ENCODE measurements at places on chromosomes 6 and 20.

- DNase-seq, result peak; percentile 61
Observed at GRCh38 chr6:5517796-5518195, 256.5 kb downstream of the FARS2 start.

- no peak for DNase-seq
Observed at GRCh38 chr6:53483423-53484353, 61.2 kb downstream of the GCLC start.

DNA sequence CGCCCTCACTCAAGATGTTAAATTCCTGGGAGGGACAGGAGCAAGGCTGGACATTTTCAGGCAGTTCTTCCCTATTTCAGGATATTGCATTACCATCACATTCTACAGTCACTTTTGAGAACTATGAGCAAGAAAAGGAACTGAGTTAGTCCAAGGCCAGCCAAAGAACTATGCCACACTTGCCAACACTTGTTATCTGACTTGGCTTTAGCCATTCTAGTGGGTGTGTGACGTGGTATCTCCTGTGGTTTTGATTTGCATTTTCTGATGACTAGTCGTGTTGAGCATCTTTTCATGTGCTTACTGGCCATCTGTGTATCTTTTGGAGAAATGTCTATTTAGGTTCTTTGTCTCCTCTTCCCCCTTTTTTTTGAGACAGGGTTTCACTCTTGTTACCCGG, 12.0 kb downstream of the XRN2 start:
- no peak for DNase-seq

- no peak for DNase-seq
Observed at GRCh38 chr6:89794324-89794723, 25.3 kb downstream of the MDN1 start.

Data from activated CD8-positive, alpha-beta memory T cell treated with anti-CD3 and anti-CD28 coated beads, Interleukin-2, amount 50 U/mL, for 48 hours (primary cell).